ENCODE measurements at places on chromosomes 1 and 21. TPM values are rescaled to one million over a fixed set of nuclear protein-coding genes. Genes with fewer than 3 reads are reported as not detected.

Gene METTL18
- polyA plus RNA-seq = 2.4 TPM

DNA sequence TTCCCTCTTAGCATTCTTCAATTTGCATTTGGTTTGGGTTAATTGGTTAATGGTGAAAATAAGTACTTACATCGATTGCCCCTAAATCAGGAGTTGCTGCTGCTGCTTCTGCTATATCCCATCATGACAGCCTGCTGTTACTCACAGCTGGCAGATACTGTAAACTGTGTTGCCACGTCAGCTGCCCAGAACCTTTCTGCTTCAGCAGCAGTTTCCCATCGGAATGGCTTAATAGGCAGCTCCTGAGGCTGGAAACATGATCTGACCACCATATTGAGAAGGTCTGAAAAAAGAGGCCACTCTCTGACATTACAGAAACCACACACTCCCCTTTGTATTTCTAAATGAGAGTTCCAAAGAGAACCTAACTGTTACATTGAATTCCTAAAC lies 14.3 kb upstream of the SEC16B start:
- DNase-seq = peak; percentile 81

Gene SAMD13
- polyA plus RNA-seq = 0.49 TPM

GRCh38 chr1:171844381-171844780 lies 3.1 kb downstream of the DNM3 start:
- peak; percentile 37 for DNase-seq

Gene AMY1B
- polyA plus RNA-seq = not detected

GRCh38 chr1:183804387-183804786 lies 533 bp upstream of the RGL1 start:
- DNase-seq = peak; percentile 37

GRCh38 chr1:192993426-192994085 lies 65.6 kb downstream of the UCHL5 start:
- no peak for DNase-seq

DNA sequence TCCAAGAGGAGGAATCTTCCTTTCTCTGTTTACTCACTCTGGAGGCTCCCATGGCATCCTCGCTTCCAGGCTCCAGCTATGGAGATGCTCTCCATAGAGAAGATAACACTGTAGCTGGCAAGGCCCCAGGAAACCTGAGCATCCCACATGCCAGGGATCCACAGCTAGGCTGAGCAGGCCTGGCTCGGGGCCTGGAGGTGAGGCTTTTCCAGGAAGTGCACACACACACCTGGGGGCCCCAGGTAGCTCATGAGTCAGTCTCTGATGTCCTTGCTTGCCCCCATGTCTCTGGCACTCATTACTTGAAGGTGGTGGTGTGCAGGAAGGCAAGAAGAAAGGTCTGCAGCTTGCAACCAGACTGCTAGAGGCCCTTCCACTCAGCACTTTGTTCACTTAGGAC lies 5.5 kb upstream of the LCE5A start:
- no peak for DNase-seq

Gene TNFRSF8
- not detected for polyA plus RNA-seq

Gene CELA3A
- polyA plus RNA-seq = not detected

Gene BNIPL
- polyA plus RNA-seq = 0.53 TPM

DNA sequence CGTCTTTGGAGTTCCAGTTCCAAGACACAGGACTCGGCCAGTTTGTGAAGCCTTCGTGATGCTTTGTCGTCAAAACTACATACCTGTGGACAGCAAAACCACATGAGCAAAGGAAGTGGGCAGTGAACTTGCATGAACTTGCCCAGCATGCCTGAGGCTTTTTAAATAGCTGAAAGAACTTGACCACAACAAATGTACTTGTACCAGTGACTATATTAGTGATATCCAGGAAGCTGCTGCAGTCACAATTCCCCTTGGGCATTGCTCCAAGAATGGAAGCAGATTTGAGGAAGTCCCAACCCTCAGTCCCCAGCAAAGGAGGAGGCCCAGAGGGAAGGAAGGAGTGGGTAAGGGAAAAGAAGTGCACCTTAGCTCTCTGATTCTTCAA lies 2.6 kb downstream of the FUCA1 start:
- no peak for DNase-seq

Gene APOBEC4
- polyA plus RNA-seq = not detected

- peak; percentile 92 for DNase-seq
Measured at GRCh38 chr1:15384301-15384901, 25.3 kb upstream of the EFHD2 start.

Gene HSD3B1
- not detected for polyA plus RNA-seq

DNA sequence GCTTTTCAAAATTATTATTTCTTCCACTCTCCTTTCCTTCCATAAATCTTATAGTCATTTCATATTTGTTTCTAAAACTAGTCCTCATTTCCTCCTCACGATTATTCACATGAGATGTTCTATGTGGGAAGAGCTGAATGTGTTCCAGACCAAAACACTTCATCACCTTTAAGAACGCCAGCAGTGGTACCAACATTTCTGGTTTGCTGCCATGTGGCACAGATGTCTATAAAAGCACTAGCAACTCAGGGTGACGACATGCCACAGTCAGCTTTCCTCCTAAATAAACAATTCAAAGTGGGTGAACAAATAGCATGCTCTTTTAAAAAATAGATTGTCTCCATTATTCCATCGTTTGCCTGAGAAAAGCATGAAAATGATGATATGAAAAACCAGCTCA lies 1217.8 kb upstream of the ADGRL2 start:
- no peak for DNase-seq

Gene HTR6
- polyA plus RNA-seq = 0.48 TPM

GRCh38 chr21:45253180-45253579 lies 34.5 kb downstream of the POFUT2 start:
- no peak for DNase-seq

DNA sequence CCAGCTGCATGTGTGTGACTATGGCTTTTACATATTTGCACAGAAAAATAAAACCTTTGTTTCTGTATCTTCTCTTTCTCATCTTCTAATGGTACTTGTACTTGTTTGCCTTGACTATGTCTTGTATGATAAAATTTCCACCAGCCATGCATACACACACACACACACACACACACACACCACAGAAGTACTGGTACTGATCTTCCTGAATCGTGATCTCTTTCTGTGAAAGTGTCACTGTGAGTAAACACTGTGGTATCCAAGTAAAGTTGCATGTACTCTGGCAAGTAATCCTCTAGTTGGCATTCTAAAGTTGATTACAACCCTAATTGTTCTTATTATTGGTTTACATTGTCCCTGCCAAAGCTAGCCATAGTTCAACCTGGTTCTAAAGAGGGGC lies 176.7 kb downstream of the CRB1 start:
- DNase-seq = no peak
